ENCODE measurements at places on chromosomes 2 and 18. TPM values are rescaled to one million over a fixed set of nuclear protein-coding genes. Genes with fewer than 3 reads are reported as not detected.

The CFAP221 gene
- total RNA-seq: not detected

The REG3G gene
- not detected for total RNA-seq

The ZC3H6 gene
- total RNA-seq: 11.7 TPM

The DPP10 gene
- total RNA-seq: not detected

The ABCG8 gene
- total RNA-seq: not detected

The BOLL gene
- total RNA-seq: 0.16 TPM

The SPEG gene
- total RNA-seq: 78.0 TPM

Measured in myocyte (in vitro differentiated cells).